Activated CD8-positive, alpha-beta T cell treated with anti-CD3 and anti-CD28 coated beads, Interleukin-2, amount 10 ng/mL, durations not matched to agents 7 days and 5 days (primary cell): ENCODE measurements at places on chromosomes 4 and X. TPM values are rescaled to one million over a fixed set of nuclear protein-coding genes. Genes with fewer than 3 reads are reported as not detected.

Gene CT45A2
- not detected for total RNA-seq

Gene CD38
- total RNA-seq: 93.4 TPM

Gene SSX2
- not detected for total RNA-seq

Gene DCAF12L2
- not detected for total RNA-seq

Gene DCAF12L1
- total RNA-seq: not detected

Gene XAGE1A
- not detected for total RNA-seq

GRCh38 chr4:64777286-64777685 is 368.0 kb upstream of the TECRL start:
- H3K27ac ChIP-seq: no peak overlapping the region
- no peaks in the 10 kb centered on the region for H3K36me3 ChIP-seq
- H3K27me3 ChIP-seq: no peaks in the 10 kb centered on the region
- H3K4me3 ChIP-seq: no peak overlapping the region

GRCh38 chr4:81455897-81456296 is 15.8 kb downstream of the RASGEF1B start:
- H3K36me3 ChIP-seq: peaks cover 20% of the 10 kb centered on the region
- DNase-seq: no peak
- peaks cover 13% of the 10 kb centered on the region for H3K4me1 ChIP-seq
- no peaks in the 10 kb centered on the region for H3K27me3 ChIP-seq
- H3K4me3 ChIP-seq: no peak overlapping the region

DNA sequence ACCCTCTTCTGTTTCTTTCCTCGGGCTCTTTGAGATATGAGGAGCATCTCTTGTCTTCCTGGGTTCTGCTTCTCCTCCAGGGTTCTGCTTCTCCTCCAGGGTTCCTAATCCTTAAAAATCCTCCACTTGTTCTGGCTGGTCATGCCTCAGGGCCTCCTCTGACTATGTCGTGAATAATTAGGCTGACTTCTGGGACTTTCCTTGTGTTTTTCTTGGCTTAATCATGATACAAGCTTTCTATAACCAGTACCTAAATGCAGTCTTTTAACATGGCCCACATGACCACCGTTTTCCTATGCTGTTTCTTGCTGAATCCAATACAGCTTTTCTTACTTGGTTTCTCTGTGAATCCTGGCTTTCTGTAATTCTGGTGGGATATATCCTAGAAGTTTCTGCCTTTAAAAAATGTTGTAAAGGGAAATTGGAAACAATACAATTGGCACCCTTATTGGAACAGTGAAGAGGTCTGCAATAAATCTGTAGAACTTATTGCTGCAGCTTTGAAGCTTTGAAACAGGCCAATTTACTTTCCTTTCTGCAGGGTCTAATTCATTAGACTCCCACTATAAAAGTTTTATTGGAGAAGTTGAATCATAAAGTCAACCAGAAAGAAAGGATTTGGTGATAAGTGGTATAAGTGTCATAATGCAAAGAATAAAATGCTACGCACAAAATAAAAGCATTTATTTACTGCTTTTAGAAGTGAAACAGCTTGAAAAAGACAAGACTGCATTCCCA is 213.1 kb downstream of the UGT8 start:
- no peak overlapping the region for H3K27ac ChIP-seq
- no peaks in the 10 kb centered on the region for H3K36me3 ChIP-seq
- H3K27me3 ChIP-seq: no peaks in the 10 kb centered on the region
- no peak overlapping the region for H3K4me3 ChIP-seq

DNA sequence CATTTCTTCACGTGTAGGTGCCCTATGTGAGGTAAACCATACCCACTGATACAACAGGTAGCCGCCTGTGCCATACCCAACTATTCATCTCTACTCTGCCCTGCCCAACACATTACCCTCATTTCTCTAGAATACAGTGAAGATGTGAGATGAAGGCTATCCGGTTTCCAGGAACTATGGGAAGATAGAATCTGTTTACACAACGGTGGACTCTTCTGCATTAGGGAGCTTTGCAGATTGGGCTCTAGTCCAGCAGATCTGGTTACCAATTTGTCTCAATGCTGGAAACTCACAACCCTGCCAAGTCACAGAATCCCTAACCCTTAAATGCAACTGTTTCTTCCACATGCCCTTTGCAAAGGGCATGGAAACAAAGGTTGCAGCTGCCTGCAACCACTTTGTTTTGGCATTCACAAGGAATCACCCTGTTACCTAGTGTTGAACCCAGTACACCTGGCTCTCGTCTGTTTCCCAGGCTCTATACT is 6.4 kb upstream of the SLAIN2 start:
- H3K27ac ChIP-seq: no peak overlapping the region
- peaks cover 4% of the 10 kb centered on the region for H3K27me3 ChIP-seq
- no peaks in the 10 kb centered on the region for H3K36me3 ChIP-seq
- peaks cover 16% of the 10 kb centered on the region for H3K4me1 ChIP-seq
- DNase-seq: no peak

DNA sequence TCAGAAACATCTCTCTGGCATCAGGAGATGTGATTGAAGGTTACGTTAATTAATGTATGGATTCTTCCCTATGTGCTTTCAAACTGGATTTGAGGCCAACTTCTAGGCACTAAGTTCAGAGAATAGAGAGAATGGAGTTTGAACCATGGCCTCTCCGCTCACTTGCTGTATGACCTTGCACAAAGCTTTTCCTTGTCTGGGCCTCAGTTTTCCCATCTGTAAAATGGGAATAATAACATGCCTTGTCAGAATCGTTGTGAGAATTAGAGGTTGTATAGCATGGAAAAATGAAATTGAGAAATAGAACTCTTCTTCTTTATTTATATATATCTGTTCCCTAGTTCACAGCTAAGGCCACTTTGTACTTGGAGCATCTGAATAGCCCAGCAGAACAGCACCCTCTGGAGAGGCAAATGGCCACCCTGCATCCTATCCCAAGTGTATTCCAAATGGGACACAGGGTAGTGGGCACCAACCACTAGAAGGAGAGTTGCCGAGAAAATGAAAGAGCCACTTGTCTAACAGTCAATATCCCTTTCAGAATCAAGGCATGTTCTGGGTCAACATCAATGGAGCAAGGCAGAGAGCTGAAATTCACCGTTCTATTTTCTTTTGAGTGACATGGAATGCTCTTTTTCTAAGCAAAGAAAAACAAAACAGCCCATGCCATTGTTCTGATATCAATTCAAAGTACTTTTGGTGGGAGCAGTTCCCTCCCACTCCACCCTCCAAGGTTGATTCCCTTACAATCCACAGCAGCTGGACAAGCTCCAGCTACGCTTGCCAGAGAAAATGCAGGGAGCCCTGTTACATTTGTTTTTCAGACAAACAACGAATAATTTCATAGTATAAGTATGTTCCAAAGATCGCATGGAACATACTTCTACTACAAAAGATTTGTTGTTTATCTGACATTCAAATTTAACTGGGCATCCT is 23.3 kb upstream of the MTM1 start:
- no peak overlapping the region for H3K4me3 ChIP-seq
- H3K36me3 ChIP-seq: no peaks in the 10 kb centered on the region
- H3K27me3 ChIP-seq: no peaks in the 10 kb centered on the region
- DNase-seq: no peak

DNA sequence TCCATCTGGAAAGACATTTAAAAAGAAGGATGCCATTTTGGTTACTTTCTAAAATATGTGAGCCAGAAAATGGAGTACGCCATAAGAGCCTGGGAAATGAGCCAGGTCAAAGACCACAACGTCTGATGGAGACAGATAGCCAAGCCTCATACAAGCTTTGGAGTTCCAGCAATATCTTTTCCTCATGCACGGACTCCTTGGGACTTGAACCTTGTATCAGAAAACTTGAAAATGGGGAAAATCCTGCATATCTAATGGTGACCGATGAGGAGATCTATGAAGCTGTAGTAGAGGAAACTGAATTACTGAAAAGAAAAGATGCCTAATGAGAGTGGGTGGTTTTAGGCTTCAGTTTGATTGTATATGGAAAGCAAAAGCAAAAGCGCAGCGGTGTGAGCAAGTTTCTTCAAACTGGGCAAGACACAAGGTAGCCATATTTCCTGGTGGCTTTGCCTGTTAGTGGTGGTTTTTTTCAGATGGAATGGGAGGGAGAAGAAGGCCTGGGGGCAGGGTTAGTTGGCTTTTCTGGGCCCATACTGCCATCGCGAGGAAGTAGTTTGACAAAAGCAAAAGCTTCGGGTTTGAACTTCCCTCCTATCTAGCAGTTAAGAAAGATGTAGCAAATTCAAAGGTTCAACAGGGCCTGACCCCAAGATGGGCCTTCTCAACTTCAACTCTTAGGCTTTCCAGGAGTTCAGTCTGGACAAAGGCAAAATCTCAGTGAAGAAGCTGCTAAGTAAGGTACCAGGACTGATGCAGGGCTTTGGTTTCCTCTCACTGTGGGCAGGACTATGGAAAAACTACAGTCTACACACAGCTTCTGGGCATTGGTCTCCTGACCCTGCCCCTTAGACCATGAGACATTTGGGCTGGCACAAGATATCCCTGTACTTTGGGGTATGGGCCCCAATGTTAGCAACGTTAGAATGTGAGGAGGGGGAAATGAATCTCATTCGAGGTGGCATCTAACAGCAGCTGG is 210.0 kb upstream of the STK26 start:
- peak; percentile 79 for DNase-seq
- peaks cover 33% of the 10 kb centered on the region for H3K4me1 ChIP-seq
- H3K27ac ChIP-seq: peak overlapping the region; percentile 96
- peak overlapping the region; percentile 71 for H3K4me3 ChIP-seq

DNA sequence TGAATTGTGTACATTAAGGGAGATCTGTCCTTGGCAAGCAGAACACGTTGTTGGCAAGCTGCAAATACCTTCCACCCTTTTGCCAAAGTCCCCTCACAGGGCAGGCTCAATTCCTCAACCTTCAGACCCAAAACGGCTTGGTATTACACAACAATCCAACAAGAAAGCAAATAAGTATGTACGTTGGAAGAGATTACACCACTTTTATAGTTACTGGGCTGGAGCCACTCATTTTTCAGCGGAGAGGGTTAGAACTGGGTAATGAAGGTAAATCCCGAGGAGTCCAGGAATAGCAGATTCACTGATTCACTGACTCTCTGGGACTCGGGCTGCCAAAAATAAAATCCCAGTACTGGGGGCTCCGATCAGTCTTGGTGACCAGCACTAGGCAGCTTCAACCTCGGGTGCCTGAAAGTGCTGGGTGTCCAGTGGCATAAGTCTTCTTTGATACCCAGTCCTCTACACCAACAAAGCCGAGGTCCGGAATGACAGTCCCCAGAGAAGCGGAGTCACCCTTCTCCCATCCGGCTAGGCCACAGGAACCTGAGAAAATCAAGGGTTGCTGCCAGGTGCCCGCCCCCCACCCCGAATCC is 587 bp downstream of the TIMM8A start:
- peak overlapping the region; percentile 91 for H3K27ac ChIP-seq
- H3K27me3 ChIP-seq: no peaks in the 10 kb centered on the region
- DNase-seq: no peak
- peaks cover 15% of the 10 kb centered on the region for H3K4me1 ChIP-seq
- H3K36me3 ChIP-seq: peaks cover 14% of the 10 kb centered on the region
- H3K4me3 ChIP-seq: peak overlapping the region; percentile 88

GRCh38 chrX:22730542-22730941 is 269.2 kb upstream of the DDX53 start:
- H3K27ac ChIP-seq: no peak overlapping the region
- H3K4me1 ChIP-seq: no peaks in the 10 kb centered on the region
- no peaks in the 10 kb centered on the region for H3K27me3 ChIP-seq
- H3K4me3 ChIP-seq: no peak overlapping the region
